ENCODE measurements at places on chromosomes 1 and 21.

GRCh38 chr1:145717833-145718232 is 1.5 kb upstream of the CD160 start:
- DNase-seq = no peak

GRCh38 chr1:66244429-66244828 is 289.5 kb upstream of the SGIP1 start:
- peak; percentile 62 for DNase-seq

DNA sequence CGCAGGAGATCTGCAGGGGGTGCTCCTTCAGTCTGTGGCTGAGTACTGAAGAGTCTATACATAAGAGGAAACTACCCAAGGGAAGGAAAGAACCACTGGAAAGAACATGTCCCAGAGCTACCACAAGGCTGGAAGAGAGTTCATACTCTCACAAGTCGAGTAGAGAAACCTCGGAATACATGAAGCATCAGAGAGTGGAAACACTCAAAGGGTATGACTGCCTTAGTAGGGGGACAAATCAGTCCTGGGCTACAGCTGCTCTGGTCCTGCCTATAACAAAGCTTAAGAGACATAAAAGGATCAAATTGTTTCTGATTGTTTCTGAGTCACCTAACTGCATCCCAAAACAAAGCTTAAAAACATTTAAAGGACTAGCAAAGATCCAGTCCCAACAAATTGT is 27.4 kb downstream of the TMEM50B start:
- DNase-seq = no peak

DNA sequence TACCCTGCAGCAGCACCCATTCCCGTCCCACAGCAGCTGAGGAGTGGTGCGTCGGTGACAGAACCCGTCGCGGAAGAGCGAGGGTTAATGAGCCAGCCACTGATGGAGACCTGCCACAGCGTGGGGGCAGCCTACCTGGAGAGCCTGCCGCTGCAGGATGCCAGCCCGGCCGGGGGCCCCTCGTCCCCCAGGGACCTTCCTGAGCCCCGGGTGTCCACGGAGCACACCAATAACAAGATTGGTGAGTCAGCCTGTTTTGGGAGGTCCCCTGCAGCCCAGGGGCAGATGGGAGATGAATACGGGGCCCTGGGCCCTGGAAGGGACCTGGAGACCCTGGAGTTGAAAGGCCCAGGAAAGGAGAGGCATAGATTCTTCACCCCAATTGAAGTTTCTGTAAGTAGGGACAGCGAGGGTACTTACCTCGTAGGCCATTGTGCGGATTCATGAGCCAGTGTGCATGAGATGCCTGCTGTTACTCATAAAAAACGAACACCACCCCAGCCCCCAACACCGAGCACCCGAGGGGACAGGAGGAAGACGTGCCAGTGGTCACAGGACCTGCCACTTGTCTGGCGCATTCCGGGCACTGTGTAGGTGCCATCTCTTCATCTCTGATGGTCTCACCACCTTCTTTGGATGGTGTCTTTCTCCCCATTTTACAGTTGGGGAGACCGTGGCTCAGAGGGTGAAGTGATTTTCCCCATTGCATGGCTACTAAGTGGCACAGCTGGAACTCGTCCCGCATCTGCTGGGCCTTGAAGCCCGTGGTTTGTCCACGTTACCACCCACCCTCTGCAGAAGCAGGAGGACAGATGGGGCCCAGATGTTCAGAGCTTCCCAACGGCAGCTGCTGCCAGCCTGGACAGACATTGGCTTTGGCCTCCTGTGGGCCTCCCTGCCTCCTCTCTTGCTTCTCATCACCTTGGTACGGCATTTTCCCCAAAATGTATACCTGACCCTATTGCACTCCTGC is 28.3 kb upstream of the TNFRSF1B start:
- DNase-seq = no peak

- no peak for DNase-seq
Measured at GRCh38 chr1:248376916-248377315, 1.4 kb downstream of the OR2T6 start.

- DNase-seq = peak; percentile 35
Measured at GRCh38 chr1:205812271-205812877, 624 bp downstream of the SLC41A1 start.

DNA sequence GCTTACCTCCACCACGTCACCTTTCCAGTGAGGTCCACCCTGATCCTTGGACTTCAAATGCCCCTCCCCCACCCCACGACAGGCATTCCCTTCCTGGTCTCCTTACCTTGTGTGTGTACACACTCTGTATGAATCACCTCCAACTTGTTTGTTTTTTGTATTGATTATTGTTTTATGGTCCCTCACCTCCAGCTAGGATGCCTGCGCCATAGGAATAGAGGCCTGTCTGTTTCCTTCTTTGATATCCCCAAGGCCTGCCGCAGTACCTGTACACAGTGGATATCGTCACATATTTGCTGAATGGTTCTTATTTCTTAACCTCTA is 219.6 kb upstream of the POU3F1 start:
- DNase-seq = no peak
